Natural killer cell (primary cell): ENCODE measurements at places on chromosomes 7 and 10.
A peak's percentile ranks its signal among the peaks of the same experiment; 100 is the strongest.

DNA sequence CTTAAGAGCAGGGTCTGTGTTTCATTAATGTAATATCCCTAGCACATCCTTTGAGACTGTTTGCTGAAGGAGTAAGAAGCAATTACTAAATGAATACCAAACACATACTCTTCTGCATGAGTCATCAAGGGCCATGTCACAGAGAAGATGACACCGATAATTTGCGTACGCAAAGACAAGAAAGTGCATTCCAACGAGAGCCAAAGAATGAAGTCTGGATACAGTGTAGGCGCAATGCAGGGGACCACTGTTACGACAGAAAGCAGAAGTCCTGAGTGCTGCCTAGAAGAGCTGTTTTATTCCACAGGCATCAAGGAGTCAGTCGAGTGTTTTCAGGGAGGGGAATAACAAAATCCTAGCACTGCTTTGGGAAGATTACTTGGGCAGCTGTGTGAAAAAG is 62.7 kb downstream of the VPS41 start:
- no peak for DNase-seq

- no peak for DNase-seq
These were observed 623 bp upstream of the CEP41 start for GRCh38 chr7:130441408-130441869.

DNA sequence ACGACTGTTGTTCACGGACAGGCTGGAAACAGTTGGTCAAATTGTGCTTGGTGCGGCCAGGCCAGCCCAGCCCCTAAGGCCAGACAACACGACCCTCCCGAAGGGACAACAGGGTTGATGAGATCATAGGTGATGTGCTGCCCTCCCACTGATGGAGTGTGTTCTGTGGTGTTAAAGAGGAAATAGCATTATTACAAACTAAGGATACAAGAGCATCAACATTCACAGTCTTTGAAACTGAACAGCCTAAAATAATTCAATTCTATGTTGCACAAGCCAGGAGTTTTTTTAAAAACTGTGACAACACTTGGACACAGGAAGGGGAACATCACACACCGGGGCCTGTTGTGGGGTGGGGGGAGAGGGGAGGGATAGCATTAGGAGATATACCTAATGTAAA is 87.6 kb downstream of the FAM53B start:
- DNase-seq, result no peak

- no peak for DNase-seq
These were observed 42.8 kb upstream of the RHOBTB1 start for GRCh38 chr10:60986791-60987190.

- peak; percentile 58 for DNase-seq
These were observed 4.3 kb upstream of the YKT6 start for GRCh38 chr7:44196450-44196872.

DNA sequence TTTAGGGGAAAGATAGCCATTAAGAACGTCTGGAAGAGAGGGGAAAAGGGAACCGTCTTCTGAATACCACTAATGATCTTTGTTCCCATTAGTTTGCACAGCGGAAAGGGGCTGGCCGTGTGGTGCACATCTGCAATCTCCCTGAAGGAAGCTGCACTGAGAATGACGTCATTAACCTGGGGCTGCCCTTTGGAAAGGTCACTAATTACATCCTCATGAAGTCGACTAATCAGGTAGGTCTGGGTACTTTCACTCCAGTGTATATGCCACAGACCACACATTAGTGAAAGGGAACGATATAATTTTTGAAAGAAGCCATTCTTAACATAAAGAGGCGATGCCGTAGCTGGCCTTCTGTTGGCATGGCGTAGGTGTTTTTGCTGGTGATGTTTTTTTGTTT is 74.3 kb upstream of the PDCD4 start:
- DNase-seq, result no peak

DNA sequence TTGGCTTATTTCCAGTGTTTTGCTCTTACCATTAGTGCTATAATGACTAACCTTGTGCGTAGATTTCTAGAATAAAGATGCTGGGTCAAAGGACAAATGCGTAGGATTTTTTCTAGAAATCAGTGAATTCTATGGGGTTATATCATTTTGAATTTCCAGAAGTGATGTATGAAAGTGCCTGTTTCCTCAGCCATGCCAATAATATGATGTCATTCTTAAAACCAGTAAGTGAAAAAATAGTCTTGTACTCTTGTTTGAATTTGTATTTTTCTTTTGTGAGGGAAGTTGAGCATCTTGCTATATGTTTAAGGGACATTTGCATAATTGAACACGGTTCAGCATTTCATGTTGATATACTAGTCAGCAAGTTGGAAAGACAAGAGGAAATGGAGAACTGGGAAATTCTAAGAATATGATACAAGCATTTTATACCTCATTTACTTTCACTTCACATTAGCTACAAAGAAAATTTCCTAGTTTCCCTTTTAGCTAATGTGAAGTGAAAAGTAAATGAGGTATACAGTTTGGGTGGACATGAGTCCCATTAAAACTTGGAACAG is 3.8 kb upstream of the DNAH11 start:
- no peak for DNase-seq

GRCh38 chr10:19819419-19820033 is 3.3 kb downstream of the PLXDC2 start:
- peak; percentile 27 for DNase-seq

DNA sequence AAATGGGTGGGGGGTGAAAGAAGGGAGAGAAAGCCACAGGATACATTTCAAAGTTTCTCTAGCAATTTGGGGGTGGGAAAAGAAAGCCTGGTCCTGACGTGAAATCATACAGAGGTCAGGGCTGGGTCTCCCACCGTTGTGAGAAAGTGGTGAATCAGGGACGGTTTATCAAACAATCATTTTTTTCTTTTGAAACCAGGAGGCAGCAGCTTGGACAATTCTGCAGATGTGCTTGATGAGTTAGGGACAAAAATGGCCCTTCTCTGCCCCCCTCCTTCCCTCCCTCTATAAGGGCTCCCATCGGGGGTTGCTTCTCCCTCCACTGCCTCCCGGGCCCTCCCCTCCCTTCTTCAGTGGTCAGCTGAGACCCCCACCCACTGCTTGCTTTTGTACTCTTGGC is 43.6 kb downstream of the FBXW4 start:
- DNase-seq, result no peak

GRCh38 chr10:31606841-31607240 is 287.8 kb downstream of the ZEB1 start:
- DNase-seq, result no peak

GRCh38 chr10:63573068-63573697 is 52.0 kb downstream of the REEP3 start:
- DNase-seq, result no peak

GRCh38 chr7:139886899-139887298 is 57.8 kb downstream of the TBXAS1 start:
- no peak for DNase-seq

DNA sequence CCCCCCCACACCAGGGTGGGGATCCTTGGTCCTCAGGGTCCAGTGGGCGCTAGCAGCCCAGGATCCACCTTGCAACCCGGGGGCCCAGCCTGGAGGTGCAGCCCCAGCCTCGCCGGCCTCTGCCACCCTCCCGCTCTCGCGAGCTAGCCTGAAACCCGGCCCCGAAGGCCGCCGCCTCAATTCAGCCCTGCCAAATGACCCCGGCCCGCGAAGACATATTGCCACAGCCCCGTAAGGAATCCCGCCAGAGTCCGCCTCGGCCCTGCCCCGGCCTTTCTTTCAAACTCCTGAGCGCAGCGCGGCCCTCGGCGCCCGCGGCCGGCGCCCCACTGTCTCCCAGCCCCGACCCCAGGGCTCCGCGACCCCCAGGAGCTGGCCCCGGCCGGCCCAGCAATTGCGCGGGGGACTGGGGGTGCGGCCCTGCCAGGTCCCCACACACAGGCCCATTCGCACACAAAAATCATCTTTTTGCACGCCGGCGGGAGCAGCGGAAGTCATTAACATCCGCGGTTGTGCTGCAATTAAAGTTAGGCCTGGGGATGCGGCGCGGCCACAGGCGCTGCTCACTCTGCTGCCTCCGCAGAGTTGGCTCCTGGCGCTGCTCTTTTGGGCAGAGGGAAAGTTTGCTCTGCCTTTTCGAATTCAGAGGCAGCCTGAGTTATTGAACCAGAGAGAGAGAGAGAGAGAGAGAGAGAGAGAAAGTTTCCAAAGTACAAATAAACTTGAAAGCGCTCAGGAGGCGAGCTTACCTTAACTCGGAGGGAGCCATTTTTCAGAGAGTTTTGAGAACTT is 4.0 kb downstream of the HOXA5 start:
- no peak for DNase-seq

DNA sequence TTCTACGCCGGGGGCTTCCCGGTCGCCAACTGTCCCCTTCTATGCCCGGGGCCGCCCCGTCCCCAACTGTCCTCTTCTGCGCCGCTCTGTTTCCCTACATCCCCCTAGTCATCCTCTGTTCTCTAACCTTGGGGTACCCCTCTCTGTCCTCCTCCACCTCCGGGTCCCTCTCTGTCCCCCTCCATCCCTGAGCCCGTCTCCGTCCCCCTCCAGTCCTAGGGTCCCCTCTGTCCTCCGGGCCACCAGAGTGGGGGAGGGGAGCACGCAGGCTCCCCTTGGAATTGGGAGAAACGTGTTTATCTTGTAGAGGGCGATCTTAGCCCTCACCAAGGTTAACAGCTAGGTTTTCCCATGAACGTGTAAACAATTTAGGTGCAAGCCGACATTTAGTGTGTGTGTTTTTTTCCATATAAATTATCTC is 852 bp upstream of the KLF6 start:
- DNase-seq, result peak; percentile 67

GRCh38 chr10:102491136-102491535 is 11.4 kb downstream of the ACTR1A start:
- DNase-seq, result no peak

- no peak for DNase-seq
These were observed 70.7 kb downstream of the VOPP1 start for GRCh38 chr7:55501611-55502010.

DNA sequence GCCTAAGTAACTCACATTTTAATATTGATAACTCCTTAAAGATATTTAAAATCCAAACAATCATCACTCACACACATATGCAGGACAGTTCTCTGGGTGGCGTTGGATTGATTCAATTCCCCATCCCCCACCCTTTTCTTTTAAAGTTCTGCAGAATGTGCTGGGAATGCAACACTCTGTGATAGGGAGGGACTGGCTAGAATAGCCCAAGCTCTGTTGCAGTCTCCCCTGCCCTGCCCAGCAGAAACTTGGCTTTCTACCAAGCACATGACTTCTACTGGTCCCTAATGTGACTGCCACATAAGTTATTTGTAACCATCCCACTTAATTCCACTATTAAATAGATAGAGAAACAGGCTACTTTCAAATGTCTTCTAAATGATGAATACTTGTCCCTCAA is 55.2 kb downstream of the TWIST1 start:
- DNase-seq, result no peak

GRCh38 chr10:95289003-95289920 is 1.5 kb downstream of the PDLIM1 start:
- no peak for DNase-seq

DNA sequence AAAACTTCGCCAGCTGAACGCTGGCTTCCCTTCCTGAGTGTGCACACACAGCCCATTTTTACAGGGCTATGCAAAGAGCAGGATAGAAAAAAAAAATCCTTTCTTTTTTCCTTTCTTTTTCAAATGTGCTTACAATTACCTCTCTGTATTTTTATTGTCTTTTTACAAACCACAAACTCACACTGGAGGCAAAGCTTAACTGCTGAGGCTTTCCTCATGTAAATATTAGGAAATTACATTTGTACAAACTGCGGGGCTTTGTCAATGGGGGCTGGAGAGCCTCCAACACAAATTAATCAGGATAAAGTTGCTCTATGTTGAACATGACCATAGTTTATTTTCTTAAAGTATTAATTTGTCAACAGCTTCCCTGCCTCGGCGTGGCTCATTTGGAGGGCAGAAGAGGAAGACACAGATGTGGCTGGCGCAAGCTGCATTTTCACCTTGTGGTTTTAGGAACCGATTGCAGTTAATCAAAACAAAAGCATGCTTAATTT is 411.7 kb upstream of the MKI67 start:
- no peak for DNase-seq

DNA sequence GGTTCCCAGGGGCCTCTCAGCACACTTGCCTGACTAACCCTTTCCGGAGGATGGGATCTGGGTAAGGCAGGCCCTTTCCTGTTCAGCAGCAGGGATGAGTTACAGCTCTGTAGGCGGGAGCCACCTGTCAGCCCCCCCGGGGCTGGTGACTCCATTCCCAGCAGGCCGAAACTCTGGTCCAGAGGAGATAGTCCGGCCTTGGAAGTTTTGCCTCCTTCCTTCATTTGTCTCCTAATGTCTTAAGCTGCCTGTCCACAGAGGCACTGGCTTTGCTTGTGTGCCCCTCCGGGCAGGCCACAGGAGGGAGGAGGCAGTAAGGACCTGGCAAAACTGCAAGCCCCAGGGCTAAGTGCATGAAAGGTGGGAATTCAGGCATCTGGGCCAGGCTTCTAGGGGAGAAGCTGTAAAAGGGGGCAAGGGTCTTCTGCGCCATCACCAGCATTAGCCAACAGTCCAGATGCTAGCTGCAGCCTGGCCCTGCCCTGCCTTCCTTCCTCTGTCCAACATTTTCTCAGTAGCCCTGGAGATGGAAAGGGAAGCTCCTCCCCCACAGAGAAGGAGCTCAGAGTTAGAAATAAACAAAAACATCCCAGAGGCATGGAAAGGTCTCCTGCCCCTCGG is 1.2 kb downstream of the ADIRF start:
- no peak for DNase-seq

- DNase-seq, result no peak
These were observed 683 bp downstream of the INSIG1 start for GRCh38 chr7:155298288-155298833.

DNA sequence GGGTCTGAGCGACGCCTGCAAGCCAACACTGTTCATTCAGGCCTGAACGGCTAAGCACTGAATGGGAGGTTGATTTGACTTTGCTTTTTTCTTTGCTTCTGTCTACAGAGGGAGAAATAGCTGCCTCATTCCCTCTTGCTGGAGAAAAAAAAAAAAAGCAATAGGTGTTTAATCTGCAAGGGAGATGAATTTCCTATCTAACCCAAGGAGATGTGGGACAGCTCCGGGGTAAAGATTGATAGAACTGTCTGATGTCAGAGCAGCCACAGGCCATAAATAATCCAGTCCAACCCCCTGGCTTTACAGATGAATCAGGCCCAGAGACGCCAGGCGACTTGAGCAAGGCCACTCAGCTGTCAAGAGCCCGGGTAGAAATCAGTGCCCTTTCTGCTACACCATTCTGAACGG is 168.0 kb downstream of the ARHGAP12 start:
- DNase-seq, result no peak

GRCh38 chr10:108471420-108471819 is 1306.9 kb upstream of the SORCS1 start:
- DNase-seq, result no peak

DNA sequence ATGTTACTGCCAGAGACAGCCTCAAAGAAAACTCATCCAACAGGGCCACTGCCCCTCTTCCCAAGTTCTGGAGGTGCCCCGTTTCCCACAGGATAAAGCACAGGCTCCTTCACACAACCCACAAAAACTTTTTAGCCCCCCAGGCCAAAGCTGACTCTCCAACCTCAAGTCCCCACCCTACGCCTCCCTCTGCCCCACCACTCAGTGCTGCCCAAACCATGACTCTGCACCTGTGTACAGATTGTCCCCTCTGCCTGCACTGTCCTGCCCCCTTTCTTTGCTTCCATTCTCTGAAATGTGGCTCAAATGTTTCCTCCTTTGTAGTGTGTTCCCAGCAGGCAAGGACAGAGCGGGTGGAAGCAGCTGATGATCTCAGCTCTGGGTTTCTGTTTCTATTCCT is 284.0 kb downstream of the GRID1 start:
- DNase-seq, result no peak
